Left lobe of liver (tissue), 2 donors: ENCODE measurements at places on chromosomes 2 and 18. TPM values are rescaled to one million over a fixed set of nuclear protein-coding genes. Genes with fewer than 3 reads are reported as not detected.

Gene BOLL
- total RNA-seq: not detected

Gene ANKRD53
- 0.35 TPM for total RNA-seq

Gene STON1
- 0.93 TPM for total RNA-seq

Gene HRH4
- 0.15 TPM for total RNA-seq

Gene SAG
- total RNA-seq: not detected
